ENCODE measurements at places on chromosomes 4 and X.

DNA sequence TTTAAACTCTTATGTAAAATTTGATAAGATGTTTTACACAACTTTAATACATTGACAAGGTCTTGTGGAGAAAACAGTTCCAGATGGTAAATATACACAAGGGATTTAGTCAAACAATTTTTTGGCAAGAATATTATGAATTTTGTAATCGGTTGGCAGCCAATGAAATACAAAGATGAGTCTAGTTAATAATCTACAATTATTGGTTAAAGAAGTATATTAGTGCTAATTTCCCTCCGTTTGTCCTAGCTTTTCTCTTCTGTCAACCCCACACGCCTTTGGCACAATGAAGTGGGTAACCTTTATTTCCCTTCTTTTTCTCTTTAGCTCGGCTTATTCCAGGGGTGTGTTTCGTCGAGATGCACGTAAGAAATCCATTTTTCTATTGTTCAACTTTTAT, at the start of gene ALB:
Gene ALB (plus strand): TSS at position 246 of the 400 bp plus-strand sequence. CDS start 41 bp downstream, at position 287.
- DNase-seq = no peak

GRCh38 chr4:150938873-150939499, 76.1 kb downstream of the LRBA start:
- no peak for DNase-seq

DNA sequence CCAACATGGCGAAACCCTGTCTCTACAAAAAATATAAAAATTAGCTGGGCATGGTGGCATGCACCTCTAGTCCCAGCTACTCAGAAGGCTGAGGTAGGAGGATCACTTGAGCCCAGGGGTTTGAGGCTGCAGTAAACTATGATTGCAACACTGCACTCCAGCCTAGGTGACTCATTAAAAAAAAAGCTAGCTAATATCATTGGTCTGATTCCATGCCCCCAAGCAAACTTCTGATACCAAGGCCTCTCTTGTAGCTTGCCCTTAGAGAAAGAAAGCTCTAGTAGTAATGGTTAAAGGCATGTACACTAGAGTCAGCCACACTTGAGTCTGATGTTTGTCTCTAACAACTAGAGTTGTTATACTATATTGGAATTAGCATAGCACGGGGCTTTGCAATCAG, 32.6 kb upstream of the PHF8 start:
- DNase-seq = no peak

DNA sequence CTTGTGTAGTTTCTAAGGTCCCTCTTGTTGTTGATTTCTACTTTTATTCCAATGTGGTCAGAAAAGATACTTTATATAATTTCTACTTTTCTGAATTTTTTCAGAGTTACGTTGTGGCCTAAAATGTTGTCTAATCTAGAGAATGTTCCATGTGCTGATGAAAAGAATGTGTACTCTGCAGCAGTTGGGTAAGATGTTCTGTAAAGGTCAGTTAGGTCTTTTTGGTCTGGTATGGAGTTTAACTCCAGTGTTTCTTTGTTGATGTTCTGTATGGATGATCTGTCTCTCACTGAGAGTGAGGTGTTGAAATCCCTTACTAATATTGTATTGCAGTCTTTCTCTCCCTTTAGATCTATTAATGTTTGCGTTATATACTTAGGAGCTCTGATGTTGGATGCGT, 37.0 kb upstream of the GPRIN3 start:
- no peak for DNase-seq

DNA sequence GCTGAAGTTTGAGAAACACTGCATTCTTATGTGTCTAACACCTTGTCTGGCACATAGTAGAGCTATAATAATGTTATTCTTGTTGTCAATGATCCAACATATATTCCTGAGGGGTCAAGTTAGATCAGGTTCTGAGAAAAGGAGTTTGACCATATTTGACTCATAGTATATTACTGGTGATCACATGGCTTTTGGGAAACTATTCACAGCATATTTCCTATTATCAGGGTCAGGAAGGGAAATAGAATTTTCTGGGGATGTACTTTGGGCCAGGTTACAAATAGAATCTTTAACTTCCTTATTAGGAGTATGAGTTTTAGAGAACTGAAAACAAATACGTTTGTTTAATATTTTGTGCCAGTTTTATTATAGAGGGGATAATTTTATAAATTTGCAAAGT, 11.6 kb downstream of the IL15 start:
- no peak for DNase-seq

DNA sequence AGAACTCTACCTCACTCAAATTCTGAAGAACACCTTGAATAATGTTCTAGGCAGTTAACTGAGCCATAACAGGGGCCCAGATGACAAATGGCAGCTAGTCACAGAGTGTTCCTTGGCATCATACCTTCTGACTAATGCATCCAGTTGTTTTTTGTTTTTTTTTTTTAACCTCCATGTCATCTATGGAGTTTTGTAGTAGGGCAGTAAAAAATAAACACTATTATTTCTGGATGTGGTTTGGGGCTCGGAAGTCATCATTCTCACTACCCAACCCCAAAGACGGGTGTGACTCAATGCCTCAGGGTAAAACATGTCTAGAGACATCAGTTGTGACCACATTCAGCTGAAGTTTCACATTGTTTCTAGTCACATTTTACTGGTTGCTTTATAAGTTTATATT, 31.2 kb upstream of the MCF2 start:
- no peak for DNase-seq

DNA sequence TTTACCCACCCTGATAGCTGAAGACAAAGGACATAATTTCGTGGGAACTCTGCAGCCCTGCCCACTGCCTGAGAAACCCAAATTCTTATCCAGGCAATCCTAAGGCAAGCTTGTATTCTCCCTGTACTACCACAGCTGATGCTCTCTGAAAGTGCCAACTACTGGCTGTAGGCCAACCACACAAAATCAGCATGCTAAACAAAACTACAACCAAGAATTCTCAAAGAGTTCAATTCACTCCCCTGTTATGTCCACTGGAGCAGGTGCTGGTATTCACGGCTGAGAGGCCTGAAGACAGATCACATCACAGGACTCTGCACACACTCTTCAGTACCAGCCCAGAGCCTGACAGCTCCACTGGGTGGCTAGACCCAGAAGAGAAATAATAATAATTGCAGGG, 375.9 kb upstream of the NDST4 start:
- no peak for DNase-seq

GRCh38 chr4:109879081-109879480, 31.2 kb downstream of the LRIT3 start:
- DNase-seq = no peak

DNA sequence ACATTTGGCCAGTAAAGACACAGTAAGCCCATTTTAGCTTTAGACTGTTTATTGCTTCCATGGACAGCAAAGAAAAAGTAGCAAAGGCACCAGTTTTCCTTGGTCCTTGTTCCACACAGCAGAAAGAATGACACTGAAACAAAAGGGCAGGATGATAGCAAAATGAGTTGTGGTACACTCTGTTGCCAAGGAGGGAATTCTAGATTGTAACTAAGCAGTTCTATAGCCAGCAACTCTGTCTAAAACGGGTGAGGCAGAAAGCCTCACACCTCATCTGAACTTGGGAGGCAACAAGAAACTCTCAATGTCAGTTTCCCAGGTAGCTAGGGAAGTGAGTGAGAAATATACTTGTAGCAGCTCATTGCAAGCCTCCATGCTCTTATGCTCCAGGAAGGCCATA, 39.2 kb downstream of the BBS12 start:
- no peak for DNase-seq

DNA sequence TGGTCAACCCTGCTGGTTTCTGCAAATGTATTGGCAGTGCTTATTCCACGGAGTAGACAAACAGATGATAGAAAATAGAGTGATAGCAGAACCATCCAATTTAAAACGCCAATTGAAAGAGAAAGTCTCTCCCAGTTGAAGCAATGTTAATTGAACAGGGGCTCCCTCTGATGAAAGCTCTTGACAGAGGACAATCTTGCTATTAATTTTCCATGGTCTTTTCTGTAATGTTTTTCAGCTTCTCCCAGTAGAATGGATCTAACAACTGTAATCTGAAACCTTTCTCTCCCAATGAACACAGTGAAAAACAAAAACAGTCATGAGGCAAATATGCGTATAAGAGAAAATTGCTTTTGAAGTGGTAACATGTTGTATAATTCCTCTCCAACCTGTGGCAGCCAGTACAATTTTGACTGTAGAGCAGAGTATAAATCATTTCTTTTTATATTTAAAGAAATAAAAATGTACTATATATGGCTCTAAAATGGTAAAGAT, 225.1 kb upstream of the GALNTL6 start:
- no peak for DNase-seq

- no peak for DNase-seq
Measured at GRCh38 chr4:186684889-186685309, 38.8 kb downstream of the FAT1 start.

DNA sequence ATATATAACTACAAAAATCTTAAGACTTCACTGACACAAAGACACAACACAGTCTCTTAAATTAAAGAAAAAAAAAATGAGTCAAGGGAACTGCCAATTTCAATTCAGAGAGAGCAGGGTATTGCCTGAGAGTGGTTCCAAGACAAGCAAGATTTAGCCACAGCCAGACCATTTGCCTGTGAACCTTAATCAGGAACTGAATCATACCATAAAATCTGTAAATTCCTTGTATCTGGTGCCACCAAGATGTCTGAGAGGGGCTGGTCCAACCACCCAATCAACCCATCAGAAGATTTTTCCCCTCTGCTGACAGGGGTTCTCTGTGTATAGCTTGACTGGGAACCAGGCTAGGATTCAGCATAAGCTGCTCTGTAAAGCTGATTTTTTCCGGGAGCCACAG, 159.2 kb downstream of the CPEB2 start:
- DNase-seq = no peak

DNA sequence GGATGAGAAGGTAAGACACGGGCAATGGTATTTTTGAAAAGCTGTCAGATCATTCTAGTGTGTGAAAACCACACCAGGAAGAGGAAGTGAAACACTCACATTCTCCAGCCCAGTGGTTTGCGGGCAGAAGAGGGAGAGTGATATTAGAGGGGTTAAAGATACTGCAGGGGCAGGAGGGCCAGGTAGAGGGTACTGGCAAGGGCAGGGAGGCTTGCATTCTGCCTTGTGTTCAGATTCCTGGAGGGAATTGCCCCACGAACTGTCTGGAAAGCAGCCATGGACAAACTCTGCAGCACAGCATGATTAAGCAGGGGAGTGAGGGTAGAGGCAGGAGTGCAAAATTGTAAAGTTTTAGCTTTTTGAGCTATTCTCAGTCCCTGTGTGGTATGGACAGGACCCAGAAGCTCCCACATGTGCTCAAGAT, 30.9 kb downstream of the NIPAL1 start:
- DNase-seq = no peak
